Muscle of leg (tissue), 16 donors: ENCODE measurements at places on chromosomes 12 and 14. TPM values are rescaled to one million over a fixed set of nuclear protein-coding genes. Genes with fewer than 3 reads are reported as not detected.
A peak's percentile ranks its signal among the peaks of the same experiment; 100 is the strongest.

DNA sequence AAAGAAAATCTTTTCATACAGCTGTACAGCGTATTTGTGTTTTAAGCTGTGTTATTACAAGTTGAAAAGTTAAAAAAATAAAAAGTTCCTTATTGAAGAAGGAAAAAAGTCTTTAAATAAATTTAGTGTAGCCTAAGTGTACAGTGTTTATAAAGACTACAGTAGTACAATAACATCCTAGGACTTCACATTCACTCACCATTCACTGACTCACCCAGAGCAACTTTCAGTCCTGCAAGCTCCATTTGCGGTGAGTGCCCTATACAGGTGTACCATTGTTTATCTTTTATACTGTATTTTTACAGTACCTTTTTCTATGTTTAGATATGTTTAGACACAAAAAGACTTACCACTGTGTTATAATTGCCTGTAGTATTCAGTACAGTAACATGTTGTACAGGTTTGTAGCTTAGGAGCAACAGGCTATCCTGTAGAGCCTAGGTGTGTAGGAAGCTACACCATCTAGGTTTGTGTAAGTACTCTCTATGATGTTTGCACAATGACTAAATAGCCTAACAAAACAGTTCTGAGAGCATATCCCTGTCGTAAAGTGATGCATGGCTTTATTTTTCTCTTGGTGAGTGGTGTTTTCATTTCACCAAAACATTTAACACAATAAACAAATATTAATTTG, 275.2 kb downstream of the DACT1 start:
- H3K36me3 ChIP-seq: no peaks in the 10 kb centered on the region
- H3K4me1 ChIP-seq: no peaks in the 10 kb centered on the region
- no peak overlapping the region for H3K4me3 ChIP-seq

DNA sequence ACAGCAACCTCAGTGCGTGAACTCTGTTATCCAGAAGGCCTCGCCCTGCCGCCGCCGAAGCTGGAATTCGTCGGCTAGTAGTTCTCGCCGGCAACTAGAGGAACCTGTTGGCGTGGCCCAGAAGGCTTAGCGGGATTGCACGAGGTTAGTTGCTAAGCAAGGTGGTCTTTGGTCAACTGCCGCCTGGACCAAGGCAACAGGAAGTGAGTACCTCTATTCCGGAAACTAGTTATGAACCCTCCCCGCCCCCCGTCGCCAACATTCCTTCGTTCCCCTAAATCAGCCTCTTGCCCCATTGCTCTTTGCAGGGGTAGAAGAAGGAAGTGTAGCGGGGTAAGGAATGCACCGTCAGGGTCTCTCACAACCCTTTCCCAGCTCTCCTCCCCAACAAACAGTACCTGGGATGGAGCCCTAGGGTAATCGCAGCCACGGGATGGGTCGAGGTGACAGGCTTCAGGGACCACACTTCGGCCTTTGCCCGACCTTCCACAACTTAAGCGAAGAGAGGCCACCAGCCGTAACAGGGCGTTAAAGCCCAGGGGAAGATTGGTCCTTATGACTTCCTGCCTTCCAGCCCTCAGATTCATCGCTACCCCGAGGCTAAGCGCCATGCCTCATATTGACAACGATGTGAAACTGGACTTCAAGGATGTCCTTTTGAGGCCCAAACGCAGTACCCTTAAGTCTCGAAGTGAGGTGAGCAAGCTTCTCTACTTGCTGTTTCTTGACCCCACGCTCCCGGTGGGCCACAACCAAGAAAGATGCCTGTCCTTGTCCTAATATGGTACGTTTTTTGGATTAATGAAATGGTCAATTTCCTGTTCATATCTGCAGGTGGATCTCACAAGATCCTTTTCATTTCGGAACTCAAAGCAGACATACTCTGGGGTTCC, at the start of gene GMPR2:
GMPR2 (plus strand) TSS at position 285 of the 893 bp plus-strand sequence; CDS start at position 610, 325 bp downstream.
- H3K36me3 ChIP-seq: peaks cover 36% of the 10 kb centered on the region
- H3K4me3 ChIP-seq: peak within 1 kb of the TSS; percentile 94
- H3K4me1 ChIP-seq: peaks cover 19% of the 10 kb centered on the region
- peak within 1 kb of the TSS; percentile 98 for H3K27ac ChIP-seq
- no peaks in the 10 kb centered on the region for H3K27me3 ChIP-seq

DNA sequence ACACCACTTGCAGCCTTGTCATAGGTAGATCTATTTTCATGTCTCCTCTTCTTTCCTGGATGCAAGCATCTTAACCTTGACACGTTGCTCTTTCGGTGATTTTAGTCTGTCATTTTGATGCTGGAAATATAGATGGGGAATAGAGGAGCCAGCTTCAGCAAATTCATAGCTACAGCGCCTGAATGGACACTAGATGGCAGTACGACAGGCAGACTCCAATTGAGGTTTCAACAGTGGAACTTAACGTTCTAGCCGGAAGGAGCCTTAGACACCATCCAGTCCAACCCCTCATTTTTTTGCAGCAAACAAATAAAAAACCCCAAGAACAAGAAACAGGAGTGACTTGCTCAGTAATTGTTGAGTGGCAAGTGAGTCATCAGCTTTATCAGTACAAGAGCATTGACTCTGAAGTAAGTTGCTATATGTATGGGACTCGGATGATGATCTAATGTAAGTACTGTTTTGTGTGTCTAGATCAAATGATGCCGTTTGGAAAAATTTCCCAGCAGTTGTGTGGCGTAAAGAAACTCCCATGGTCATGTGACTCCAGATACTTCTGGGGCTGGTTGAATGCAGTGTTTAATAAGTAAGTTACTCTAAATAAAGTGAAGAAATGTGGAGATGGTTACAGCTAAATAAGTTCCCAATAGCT, 9.0 kb downstream of the DMAC2L start:
- no peaks in the 10 kb centered on the region for H3K4me1 ChIP-seq
- no peaks in the 10 kb centered on the region for H3K27me3 ChIP-seq
- H3K4me3 ChIP-seq: peak overlapping the region; percentile 18
- DNase-seq: peak; percentile 94
- peak overlapping the region; percentile 83 for H3K27ac ChIP-seq

DNA sequence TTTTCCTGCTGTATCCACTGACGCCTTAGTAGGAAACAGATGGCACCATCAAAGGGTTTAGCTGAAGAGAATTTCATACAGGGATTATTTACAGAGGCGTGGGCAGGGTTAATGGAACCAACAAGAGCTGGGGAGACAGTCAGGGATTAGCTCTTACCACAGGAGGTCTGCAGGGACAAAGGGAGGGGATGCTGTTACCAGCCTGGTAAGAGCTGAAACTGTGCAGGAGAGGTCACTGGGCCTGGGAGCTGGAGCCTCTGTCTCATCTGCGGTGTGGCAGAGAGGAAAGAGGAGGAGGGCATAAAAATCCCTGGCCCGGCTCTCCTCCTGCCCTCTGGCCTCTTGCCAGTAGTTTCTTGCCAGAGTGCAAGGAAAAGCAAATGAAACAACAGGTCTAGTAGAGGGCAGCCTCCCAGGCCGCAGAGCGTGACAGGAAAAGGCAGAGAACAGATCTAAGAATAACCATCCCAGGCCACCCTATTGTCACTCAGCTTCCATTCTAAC, 18.9 kb upstream of the POC1B start:
- peak overlapping the region; percentile 26 for H3K27ac ChIP-seq
- H3K4me1 ChIP-seq: peaks cover 18% of the 10 kb centered on the region
- no peaks in the 10 kb centered on the region for H3K36me3 ChIP-seq
- DNase-seq: peak; percentile 67
- H3K4me3 ChIP-seq: no peak overlapping the region
- no peaks in the 10 kb centered on the region for H3K27me3 ChIP-seq

- no peaks in the 10 kb centered on the region for H3K27me3 ChIP-seq
- H3K4me1 ChIP-seq: no peaks in the 10 kb centered on the region
- no peak overlapping the region for H3K4me3 ChIP-seq
- H3K27ac ChIP-seq: no peak overlapping the region
Observed at GRCh38 chr12:75660805-75661404, 149.5 kb upstream of the KRR1 start.

CCDC88C gene
- total RNA-seq: 12.5 TPM

KCNC2 gene
- total RNA-seq: 0.22 TPM

PIWIL1 gene
- 0.13 TPM for total RNA-seq

SMOC1 gene
- 2.1 TPM for total RNA-seq
